D341Med (cell line): ENCODE measurements at places on chromosomes 3 and 15.

DNA sequence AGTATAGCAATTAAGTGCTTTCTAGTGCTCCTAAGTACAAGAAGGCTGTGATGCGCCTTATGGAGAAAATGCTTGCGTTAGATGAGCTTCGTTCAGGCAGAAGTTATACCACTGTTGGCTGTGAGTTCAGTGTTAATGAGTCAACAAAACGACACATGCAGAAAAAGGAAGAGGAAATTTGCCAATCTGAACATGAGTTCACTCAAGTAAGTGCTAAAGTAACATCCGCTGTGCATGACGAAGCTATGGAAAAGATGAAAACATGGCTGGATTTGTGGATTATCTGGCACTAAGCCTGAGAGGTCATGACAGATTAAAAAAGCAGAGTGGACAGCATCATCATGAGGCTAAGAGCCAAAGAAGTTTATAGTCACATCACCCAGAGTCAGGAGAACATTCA lies 36.9 kb downstream of the SH3BP5 start:
- no peak for DNase-seq

DNA sequence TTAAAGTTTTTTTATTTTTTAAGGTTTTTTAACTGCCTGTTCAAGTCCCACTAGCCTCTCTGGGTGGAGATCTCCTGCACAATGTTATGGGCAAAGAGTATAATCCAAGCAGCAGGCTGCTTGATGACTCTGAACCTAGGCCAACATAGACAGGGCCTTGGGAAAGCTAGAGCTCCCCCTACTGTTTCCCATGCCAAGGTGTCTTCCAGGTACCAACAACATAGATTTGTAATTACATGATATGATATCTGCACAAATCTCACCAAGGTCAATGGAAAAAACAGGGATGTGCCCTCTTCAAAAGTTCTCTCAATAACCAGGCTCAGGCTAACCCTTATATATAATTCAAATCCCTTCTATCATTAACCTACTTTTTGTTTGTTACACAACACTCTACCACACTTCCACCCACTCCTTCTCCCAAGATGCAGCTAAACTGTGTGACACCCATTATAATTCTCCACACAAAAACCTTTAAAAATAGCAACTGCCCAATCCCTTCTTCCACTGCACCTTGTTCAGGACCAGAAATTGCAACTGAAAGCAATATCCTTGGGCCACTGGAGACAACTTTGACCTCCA lies 43.8 kb downstream of the RBM15B start:
- DNase-seq, result peak; percentile 80

GRCh38 chr3:100057716-100058575 lies 56.4 kb downstream of the FILIP1L start:
- no peak for DNase-seq

- DNase-seq, result no peak
These were observed 47.8 kb downstream of the CCDC54 start for GRCh38 chr3:107425033-107425432.

DNA sequence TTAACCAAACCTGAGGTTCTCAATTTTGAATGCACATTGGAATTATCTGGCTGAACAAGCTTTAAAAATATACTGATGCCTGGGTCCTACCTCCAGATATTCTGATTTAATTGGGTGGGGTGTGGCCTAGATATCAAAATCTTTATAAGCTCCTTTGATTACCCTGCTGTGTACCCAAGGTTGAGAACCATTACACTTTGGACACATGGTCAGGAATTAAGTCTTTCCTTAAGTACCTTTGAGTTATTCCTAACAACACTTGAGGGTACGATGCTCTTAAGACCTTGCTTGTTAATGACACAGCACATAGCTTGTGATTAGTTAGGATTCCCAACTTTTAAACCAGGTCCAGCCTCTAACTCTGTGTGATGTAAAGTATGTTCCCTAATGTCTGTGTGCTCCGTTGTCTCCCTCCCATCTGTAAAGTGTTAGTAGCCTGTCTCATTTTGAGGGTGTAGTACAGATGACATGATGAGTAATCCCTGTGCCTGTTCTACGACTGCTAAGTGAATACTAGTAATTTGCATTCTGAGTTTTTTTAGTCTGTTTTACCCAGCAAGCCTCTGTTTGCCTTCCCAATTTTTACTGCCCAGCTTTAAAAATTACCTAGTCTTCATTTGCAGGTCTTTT lies 154.9 kb downstream of the KLHL25 start:
- DNase-seq, result no peak

DNA sequence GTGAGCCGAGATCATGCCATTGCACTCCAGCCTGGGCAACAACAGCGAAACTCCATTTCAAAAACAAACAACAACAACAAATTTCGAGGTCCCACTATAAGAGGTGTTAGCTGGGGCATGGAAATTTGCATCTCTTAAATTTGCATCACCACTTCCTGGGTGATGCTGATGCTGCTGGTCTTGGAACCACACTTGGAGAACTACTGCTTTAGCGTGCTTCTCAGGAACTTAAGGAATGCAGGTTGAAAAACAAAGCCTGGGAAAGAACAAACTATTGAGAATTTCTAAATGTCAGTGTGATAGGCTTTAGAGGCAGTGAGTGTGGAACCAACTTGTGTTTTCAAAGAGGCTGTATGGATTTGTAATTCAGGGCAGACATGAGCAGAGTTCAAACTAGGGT lies 858.4 kb upstream of the ARPP21 start:
- DNase-seq, result no peak

- DNase-seq, result peak; percentile 47
These were observed 976 bp downstream of the DIS3L start for GRCh38 chr15:66294157-66294931.

- DNase-seq, result no peak
These were observed 43.6 kb upstream of the NMNAT3 start for GRCh38 chr3:139721370-139721769.

DNA sequence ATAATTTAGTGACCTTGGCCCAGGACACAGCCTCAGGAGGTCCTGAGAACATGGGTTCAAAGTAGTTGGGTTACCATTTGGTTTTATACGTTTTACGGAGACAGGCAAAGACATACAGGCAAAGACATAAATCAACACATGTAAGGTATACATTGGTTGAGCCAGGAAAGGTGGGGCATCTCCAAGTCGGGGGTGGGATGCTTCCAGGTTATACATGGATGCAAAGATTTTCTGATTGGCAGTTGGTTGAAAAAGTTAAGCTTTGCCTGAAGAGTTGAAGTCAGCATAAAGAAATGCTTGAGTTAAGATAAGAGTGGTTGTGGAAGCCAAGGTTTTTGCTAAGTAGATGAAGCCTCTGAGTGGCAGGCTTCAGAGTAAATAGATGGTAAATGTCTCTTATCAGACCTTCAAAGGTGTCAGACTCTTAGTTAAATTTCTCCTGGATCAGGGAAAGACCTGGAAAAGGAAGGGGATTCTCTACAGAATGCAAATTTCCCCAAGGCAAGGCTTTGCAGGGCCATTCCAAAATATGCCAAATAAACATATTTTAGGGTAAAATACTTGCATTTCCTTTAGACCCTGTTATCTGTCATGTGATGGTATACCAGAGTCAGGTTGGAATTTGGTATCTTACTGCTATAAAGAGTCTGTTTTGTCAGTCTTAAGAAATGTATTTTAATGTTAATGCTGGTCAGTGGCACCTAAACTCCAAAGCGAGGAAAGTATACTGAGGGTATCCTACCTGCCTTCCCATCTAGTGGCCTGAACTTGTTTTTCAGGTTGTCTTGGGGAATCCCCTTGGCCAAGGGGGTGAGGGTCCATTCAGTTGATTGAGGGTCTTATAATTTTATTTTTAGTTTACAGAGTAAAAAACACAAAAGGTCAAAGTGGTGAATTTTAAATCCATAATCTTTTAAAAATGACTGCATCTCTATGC lies 8.2 kb upstream of the PDHB start:
- DNase-seq, result no peak

DNA sequence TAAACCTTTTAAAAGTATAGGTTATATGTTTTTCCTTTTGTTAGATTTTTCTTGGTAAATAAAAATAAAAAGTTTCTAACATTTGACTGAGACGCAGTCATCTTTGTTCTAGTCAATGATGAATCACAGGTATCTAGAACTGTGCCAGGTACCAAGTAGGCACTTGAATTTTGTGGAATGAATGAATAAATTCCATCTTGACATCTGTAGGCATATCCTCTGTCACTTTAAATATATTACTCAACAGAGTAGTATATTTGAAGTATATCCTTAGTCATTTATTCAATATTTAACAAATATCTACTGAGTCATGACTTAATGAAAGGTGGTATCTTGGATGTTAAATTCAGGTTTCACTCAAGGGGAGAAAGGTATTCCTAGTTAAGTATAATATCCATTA lies 828.4 kb downstream of the TUSC7 start:
- no peak for DNase-seq

GRCh38 chr15:72034859-72035650 lies 82.9 kb downstream of the MYO9A start:
- DNase-seq, result no peak

- no peak for DNase-seq
These were observed 538.1 kb upstream of the TBL1XR1 start for GRCh38 chr3:177735431-177735830.

DNA sequence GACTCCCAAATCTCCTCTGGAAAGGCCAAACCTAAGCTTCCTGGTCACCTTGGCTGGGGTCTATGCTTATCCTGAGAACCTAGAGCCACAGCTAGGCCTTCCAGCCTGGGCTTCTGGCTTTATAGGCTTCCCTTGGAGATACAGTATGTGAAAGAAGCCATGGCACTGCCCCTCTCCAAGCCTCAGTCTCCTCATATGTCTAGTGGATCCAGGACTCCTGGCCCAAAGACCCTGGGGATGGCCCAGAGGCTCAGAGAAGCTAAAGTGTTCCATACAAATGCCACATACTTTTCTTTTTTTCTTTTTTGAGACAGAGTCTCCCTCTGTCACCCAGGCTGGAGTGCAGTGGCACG lies 8.6 kb downstream of the ACAA1 start:
- no peak for DNase-seq

- DNase-seq, result no peak
These were observed 53.4 kb downstream of the USP13 start for GRCh38 chr3:179706233-179706632.

GRCh38 chr3:116391296-116392201 lies 53.7 kb downstream of the LSAMP start:
- DNase-seq, result no peak

- no peak for DNase-seq
These were observed 6.4 kb upstream of the CCDC33 start for GRCh38 chr15:74229686-74230085.

DNA sequence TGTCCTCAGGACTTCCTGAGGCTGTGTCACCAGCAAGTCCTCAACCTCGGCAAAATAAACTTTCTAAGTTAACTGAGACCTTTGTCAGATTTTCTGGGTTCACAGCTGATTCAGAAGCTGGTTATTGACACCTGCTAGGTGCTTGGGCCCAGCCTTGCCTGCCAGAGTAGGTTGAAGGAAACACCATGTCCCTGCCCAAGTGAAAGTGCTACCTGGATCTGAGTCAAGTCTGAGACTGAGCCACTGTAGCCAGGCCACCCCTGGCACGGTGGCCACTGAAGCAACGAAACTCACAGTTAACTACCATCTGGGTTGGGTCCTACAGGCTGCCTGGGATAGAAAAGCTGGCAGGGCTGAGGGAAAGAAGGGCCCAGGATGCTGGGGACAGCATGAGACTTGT lies 8.2 kb downstream of the HYAL2 start:
- DNase-seq, result no peak

DNA sequence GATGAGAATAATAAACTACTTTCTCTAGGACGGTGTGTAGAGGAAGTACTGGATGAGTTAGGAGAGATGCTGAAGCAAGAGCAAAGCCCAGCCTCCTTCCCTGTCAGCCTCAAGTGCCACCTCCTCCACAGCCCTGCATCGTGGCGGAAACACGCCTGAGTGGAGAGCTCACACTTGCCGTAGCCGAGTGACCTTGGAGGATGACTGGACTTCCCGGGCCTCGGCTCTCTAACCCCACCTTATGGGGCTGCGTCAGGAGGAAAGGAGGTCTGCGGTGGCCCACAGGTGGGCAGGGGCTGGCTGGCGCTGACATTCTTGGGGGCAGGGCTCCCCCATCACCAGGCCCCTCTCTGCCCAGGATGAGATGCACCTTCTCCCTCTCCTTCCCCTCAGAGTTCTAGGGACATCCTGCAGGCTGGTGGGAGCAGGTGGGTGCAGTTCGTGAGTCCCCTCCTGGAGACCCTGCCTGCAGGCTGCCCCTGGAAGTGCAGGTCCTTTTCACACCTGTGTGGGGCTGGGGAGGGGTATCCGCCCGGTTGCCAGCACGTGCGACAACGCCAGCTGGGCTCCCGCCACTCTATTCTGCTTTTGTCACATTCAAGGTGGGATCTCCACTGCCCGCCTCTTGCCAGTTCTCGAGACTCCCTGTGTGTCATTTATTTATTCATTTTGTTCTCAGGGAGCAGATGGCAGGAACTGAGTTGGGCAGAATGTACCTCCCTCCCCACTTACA lies 175.2 kb downstream of the MEGF11 start:
- no peak for DNase-seq

DNA sequence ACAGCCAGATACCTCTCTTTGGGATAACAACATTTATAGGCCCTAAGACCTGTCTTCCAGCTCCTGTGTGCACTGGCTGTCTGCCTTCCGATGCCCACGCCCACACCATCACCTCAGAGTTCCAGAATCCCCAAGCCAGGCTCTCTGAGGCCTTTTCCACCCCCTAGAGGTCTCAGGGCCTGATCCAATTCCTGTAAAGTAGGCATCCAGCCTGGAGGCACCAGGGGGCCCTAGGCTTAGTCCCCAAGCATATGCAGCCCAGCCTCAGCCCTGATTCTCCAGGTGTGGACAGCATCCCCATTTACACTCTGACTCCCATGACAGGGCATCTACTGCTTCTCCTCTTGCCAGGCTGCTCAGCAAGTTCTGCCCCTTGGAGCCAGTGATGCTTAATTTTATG lies 72.7 kb upstream of the CORO2B start:
- no peak for DNase-seq

- no peak for DNase-seq
These were observed 389 bp upstream of the CCNB2 start for GRCh38 chr15:59104602-59104911.

DNA sequence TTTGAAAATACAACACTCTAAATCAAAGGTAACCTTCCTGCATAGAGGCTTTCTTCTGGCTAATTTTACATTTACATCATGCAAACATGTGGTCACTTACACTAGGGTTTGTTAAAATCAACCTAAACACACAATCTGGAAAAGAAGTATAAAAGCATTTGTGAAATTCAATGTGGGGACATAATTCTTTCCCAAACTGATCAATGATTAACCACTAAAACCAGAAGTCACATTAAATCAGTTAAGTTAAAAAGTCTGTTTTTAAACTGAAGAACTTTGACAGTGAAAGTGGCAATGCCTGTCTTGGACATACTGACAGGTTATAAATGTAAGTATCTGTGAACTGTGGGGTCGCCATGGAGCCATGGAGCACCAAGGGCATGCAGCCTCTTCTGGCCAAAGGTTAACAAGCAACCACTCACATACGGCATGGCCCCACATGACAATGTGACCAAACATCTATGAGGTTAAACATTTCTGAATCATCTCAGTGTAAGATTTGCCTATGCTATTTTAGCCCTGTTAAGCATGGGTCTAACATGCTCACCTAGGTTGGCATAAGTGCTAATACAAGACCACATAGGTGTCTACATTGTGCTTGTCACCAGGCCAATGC lies 278.2 kb downstream of the CTNNB1 start:
- DNase-seq, result no peak

GRCh38 chr3:52030714-52031310 lies 25.6 kb downstream of the DUSP7 start:
- peak; percentile 69 for DNase-seq

- no peak for DNase-seq
These were observed 10.0 kb upstream of the USP3 start for GRCh38 chr15:63494408-63494807.
